ENCODE measurements at places on chromosomes 3 and 15.
A peak's percentile ranks its signal among the peaks of the same experiment; 100 is the strongest.

- DNase-seq = no peak
These were observed 51.5 kb downstream of the CFAP92 start for GRCh38 chr3:128942161-128942952.

- peak; percentile 51 for DNase-seq
These were observed at the start of gene ITGB5 for GRCh38 chr3:124887177-124887931. TSS of gene ITGB5 (minus strand) at chr3:124887365. CDS start at chr3:124887000, 365 bp downstream.

DNA sequence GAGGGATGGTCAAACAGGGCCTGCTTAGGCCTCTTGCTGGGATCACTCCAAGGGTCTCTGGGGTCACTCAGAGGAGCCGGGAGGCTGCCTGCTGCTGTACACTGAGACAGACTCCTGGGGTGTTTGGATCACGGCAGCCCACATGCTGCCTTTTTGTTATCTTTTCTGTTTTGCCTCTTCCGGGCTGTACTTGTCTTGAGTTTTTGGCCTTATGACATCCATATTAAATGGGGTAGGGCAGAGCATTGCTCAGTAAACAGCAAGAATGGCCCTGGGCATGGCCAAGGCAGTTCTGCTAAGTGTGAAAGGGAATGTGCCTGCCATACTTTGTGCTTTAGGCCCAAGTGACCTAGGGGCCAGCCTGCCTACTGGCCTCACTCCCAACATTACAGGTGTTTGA lies 771 bp upstream of the ENTPD3 start:
- DNase-seq = no peak

- no peak for DNase-seq
These were observed 410.5 kb downstream of the UNC13C start for GRCh38 chr15:54388746-54389145.

- no peak for DNase-seq
These were observed 90.7 kb upstream of the GOLIM4 start for GRCh38 chr3:168186293-168186983.

- no peak for DNase-seq
These were observed 241.6 kb upstream of the AZI2 start for GRCh38 chr3:28590216-28590615.

DNA sequence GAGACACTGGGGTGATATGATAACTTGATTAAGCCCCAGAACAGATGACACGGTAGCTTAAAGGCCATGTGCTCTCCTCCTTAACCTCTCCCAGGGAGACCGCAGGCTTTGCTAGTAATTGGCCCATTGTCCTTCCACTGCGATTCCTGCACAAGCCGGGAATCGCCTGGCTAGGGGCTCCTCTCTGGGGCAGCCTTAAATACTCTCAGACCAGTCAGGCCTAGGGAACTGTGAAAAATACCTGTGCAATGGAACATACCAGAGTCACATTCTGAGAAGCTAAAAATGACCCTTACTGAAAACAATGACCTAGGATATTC lies 56.3 kb downstream of the CPN2 start:
- no peak for DNase-seq

GRCh38 chr3:11555881-11556633 lies 87.7 kb downstream of the VGLL4 start:
- no peak for DNase-seq

DNA sequence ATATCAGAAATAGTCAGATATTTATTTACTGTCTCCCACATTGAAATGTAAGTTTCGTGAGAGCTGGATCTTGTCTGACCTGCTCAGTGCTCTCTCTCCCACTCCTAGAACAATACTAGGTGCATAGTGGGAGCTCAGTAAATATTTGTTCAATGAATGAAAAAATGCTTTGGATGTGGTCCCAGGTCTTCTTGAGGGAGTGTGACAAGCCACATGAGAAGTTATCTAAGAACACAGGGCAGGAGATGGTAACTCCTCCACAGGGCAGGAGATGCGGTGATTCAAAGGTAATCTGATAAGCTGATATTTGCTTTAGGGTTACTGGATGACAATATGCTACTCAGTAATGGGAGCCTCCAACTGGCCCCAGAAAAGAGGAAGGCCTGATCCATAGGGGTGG lies 25.8 kb upstream of the PLA2G4E start:
- no peak for DNase-seq
